Activated naive CD8-positive, alpha-beta T cell treated with anti-CD3 and anti-CD28 coated beads for 36 hours (primary cell): ENCODE measurements at places on chromosomes 12 and 14. TPM values are rescaled to one million over a fixed set of nuclear protein-coding genes. Genes with fewer than 3 reads are reported as not detected.

PSEN1 gene
- total RNA-seq, result 23.7 TPM

CFAP54 gene
- 0.26 TPM for total RNA-seq

STXBP6 gene
- total RNA-seq, result not detected

- no peaks in the 10 kb centered on the region for H3K4me1 ChIP-seq
- DNase-seq, result no peak
- no peak overlapping the region for H3K27ac ChIP-seq
- H3K36me3 ChIP-seq, result no peaks in the 10 kb centered on the region
Observed at GRCh38 chr12:64065881-64066451, 156.1 kb downstream of the KICS2 start.

DNA sequence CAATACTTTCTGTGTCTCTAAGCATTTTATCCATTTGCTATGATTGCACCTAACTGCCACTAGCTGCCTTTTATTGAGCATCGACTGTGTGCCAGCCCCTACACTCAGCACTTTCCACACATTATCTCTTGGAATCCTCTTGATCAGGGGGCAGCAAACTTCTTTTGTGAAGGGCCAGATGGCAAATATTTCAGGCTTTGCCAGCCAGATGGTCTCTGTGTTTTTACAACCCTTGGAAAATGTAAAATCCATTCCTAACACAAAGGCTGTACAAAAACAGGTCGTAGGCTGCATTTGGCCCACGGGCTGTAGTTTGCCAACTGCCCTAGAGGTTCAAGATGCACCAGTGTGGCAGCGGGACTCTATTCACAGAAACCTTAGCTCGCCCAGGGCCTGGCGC, 19.5 kb downstream of the FOXN4 start:
- H3K4me1 ChIP-seq, result no peaks in the 10 kb centered on the region
- no peaks in the 10 kb centered on the region for H3K36me3 ChIP-seq
- H3K4me3 ChIP-seq, result no peak overlapping the region
- no peak for DNase-seq
- H3K27ac ChIP-seq, result no peak overlapping the region

GRCh38 chr14:69658664-69659261, 47.4 kb downstream of the SUSD6 start:
- no peak for DNase-seq
- peaks cover 56% of the 10 kb centered on the region for H3K4me1 ChIP-seq

DNA sequence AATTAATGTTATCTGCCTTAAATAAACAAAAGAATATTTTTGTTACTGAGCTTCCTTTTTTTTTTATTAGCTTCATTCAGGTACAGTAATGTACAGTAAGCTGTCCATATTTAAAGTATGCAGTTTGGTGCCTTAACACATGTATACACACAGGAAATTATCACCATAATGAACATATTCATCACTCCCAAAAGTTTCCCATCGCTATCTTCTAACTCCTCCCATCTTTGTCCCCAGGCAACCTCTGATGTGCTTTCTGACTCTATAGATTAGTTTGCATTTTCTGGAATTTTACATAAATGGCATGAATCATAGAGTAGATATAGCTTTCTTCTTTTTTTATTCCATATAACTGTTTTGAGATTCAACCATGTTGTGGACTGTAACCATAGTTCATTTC, 193.0 kb downstream of the TRHDE start:
- no peak overlapping the region for H3K27ac ChIP-seq
- H3K27me3 ChIP-seq, result no peaks in the 10 kb centered on the region
- no peaks in the 10 kb centered on the region for H3K36me3 ChIP-seq
- H3K4me3 ChIP-seq, result no peak overlapping the region

DNA sequence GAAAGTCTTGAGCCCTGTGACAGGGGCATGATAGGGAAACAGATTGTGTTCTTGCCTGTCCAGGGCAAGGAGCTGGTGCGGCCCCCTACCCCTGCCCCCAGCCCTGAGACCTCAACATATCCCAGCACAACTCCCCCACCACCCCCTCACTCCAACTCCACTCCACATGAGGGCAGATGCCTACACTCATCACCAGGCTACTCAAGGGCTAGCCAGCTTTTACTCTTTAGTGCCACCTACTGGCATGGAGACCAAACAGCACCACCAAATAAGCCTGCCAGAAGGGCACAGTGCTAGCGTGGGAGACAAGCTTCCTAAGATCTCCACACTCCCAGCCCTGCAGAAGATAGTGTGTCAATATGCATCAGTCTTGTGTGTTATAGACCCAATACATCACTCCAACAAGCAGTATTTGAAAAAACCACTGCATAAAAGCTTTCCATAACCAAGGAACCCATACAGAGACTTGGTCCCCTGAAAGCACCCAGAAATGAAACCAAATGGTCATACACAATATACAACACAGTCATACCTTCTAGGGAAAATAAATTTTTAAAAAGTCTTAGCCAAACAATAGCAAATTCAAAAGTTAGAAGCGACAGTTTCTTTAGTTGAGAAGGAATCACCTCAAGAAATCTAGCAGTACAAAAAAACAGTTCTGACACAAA, 154.4 kb downstream of the KCNK10 start:
- no peaks in the 10 kb centered on the region for H3K36me3 ChIP-seq
- no peak overlapping the region for H3K27ac ChIP-seq
- DNase-seq, result peak; percentile 44

GRCh38 chr12:52267699-52268098, 6.7 kb upstream of the KRT86 start:
- H3K36me3 ChIP-seq, result no peaks in the 10 kb centered on the region
- peaks cover 23% of the 10 kb centered on the region for H3K27me3 ChIP-seq
- no peak overlapping the region for H3K4me3 ChIP-seq

DNA sequence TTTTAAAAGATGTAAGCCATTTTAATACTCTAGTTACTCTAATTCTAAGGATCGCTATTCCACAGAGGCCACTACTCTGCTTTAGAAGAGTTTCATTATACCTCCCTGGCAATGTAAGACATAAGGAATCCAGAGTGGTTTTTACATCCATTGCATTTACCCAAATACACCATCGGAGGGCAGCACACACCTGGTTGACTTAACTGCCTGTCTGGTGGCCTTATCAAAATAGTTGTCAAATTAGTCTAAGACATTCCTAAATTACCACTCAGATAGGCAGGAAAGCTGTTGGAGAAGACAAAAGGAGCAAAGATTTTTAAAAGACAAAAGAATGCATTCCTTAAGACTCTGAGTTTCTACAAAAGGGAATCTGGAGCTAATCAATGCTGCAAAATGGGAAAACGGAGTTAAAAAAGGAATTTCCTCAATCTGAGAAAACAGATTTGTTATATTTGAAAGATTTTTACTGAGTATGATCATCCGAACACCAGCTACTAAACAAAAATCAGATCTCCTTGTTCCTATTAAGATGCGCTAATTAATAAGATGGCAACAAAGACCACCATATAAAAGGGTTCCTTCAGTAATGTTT, 33.8 kb upstream of the FGD4 start:
- H3K4me1 ChIP-seq, result no peaks in the 10 kb centered on the region
- no peak overlapping the region for H3K27ac ChIP-seq
- H3K27me3 ChIP-seq, result no peaks in the 10 kb centered on the region
- peak; percentile 24 for DNase-seq
- H3K4me3 ChIP-seq, result no peak overlapping the region
